ENCODE measurements at places on chromosomes 12 and 14. TPM values are rescaled to one million over a fixed set of nuclear protein-coding genes. Genes with fewer than 3 reads are reported as not detected.

Gene KCNMB4
- total RNA-seq: 32.0 TPM

Gene KLRC2
- 1.5 TPM for total RNA-seq

Gene RNASE1
- 8.9 TPM for total RNA-seq

Gene GLT1D1
- 9.6 TPM for total RNA-seq

Gene FGF23
- not detected for total RNA-seq

Gene PZP
- total RNA-seq: under 0.01 TPM

Gene PLEKHG7
- total RNA-seq: not detected

Gene PIK3C2G
- 0.74 TPM for total RNA-seq

Gene PAH
- 0.25 TPM for total RNA-seq

Gene CBLN3
- 0.25 TPM for total RNA-seq

Gene LRP1-AS
- total RNA-seq: not detected

Gene IAPP
- under 0.01 TPM for total RNA-seq

Gene LRFN5
- 56.8 TPM for total RNA-seq

Gene KERA
- 1.2 TPM for total RNA-seq

Gene SPX
- total RNA-seq: 0.25 TPM

Gene MAP4K5
- total RNA-seq: 76.7 TPM

Gene SERPINA4
- not detected for total RNA-seq

Gene TMTC1
- 8.9 TPM for total RNA-seq

Gene CELA1
- total RNA-seq: not detected

Gene FLRT2
- 56.8 TPM for total RNA-seq

Gene TMEM233
- not detected for total RNA-seq

Gene ASB2
- not detected for total RNA-seq

Gene FAM186B
- total RNA-seq: not detected

Gene IFI27L2
- 11.3 TPM for total RNA-seq

Gene MYH7
- total RNA-seq: 0.25 TPM

Gene RFX4
- 6.4 TPM for total RNA-seq

Gene ADAMTS20
- 0.25 TPM for total RNA-seq

Gene PIWIL1
- not detected for total RNA-seq

Gene DAO
- total RNA-seq: not detected

Gene LPAR5
- 0.49 TPM for total RNA-seq

Gene SMCO3
- not detected for total RNA-seq

Gene ESPL1
- 2.2 TPM for total RNA-seq

Gene P2RX7
- 1.7 TPM for total RNA-seq

Gene WNT5B
- 15.0 TPM for total RNA-seq

Gene SMIM41
- not detected for total RNA-seq

Gene ITPR2
- 38.8 TPM for total RNA-seq

Gene RASSF8
- total RNA-seq: 18.2 TPM

Gene RNASE11
- total RNA-seq: not detected

Gene CD4
- total RNA-seq: 2.2 TPM

Gene SLC8A3
- total RNA-seq: 32.5 TPM

Gene HVCN1
- total RNA-seq: 5.9 TPM

Gene M6PR
- total RNA-seq: 59.7 TPM

Gene TMEM30B
- total RNA-seq: 0.49 TPM

Measured in temporal lobe (tissue), 4 donors.